Activated gamma-delta T cell treated with Interleukin-2 at 50 U/mL for 16 hours (primary cell): ENCODE measurements at places on chromosomes 11 and 22.
A peak's percentile ranks its signal among the peaks of the same experiment; 100 is the strongest.

DNA sequence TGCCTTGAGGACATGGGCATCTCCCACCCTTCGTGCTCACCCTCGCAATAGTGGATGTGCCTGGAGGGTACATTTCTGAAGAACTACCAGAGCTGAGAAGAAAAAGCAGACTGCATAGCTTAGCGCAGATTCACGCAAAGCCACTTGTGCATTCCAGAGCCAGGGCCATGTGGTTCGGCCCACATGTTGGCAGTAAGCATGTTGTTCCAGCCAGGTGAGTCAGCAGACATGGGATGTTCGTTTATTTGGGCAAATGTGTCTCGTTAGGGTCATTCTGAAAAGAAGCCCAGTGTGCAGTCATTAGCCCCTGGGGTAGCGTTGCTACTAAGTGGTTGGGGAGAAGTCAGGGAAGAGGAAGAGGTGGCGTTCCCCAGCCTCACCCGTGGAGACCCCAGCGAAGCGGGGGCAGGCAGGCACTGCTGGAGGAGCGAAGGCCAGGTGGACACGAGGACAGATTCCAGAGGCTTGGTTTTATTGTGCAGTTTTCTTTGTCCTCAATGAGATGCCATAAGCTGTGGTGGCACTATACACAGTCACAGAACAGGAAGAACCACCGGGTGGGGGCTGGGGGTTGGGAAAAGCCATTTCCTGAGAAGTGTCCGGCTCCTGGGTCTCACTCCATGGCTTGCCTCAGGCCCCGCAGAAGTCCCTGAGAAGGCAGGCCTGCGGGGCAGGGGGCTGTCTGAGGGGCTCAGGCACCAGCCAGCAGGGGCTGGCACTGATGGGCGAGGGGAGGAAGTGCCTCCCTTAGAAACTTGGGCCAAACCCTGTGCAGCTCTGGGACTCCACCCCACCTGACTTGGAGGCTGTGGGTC, 5.0 kb downstream of the THY1 start:
- DNase-seq = no peak

DNA sequence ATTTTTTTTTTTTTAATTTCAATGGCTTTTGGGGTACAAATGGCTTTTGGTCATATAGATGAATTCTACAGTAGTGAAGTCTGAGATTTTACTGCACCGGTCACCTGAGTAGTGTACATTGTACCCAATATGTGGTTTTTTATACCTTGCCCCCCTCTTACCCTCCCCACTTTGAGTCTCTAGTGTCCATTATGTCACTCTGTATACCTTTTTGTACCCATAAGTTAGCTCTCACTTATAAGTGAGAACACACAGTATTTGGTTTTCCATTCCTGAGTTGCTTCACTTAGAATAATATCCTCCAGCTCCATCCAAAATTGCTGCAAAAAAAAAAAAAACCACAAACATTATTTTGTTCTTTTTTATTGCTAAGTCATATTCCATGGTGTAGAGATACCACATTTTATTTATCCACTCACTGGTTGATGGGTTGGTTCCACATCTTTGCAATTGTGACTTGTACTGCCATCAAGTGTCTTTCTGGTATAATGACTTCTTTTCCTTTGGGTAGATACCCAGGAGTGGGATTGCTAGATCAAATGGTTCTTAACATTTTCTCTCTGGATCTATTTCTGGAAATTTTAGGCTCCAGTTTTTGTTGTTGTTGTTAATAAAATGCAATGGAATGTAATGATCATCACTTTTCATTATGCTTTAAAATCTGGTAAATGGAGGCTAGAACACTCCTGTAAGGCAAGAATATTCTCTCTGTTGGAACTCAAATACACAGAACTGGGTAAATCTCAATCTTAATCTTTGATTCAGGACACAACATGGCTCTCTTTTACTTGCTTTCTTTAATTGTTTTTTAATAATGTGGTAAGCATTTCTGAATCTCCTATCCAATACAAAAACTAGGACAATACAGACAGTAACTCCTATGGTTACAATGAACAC, 10.3 kb downstream of the NEAT1 start:
- no peak for DNase-seq

- no peak for DNase-seq
These were observed 32.6 kb upstream of the CRYBB3 start for GRCh38 chr22:25167082-25167481.

- no peak for DNase-seq
These were observed 232.9 kb downstream of the ETS1 start for GRCh38 chr11:128354476-128354875.

DNA sequence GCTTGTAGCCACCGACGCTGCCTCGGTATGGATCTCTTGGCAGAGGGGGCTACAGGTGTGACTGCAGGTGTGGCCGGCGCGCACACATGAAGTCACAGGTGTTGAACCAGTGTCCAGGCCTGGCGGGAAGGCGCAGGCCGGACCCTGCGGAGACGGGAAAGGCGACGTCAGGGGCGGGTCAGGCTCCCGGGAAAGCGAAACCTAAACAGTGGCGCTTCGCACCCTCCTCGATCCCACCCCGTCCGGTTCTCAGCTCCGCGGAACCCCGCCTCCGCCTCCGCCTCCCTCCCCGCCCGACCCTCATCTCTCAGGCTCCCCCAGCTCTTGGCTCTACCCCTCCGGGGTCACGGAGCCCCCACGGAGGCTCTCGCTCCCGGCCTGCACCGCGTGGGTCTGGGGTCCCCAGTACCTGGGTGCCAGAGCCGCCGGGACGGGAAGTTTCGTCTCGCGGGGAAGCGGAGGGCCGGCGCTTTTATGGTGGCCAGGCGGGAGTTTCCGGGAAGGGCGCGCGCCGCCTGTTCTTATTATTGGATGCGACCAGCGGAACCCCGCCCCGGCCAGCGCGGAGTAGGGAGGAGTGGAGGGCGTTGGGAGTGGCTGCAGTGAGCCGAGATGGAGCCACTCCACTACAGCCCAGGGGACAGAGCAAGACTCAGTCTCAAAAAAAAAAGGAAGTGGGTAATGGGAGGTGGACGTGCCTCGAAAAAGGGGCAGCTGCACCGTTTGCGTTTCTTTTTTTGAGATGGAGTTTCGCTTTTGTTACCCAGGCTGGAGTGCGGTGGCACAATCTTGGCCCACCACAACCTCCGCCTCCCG, at the start of gene IRF7:
Gene IRF7 (minus strand): TSS at position 447 of the 816 bp plus-strand sequence. CDS start 586 bp downstream, outside the sequence.
- peak; percentile 87 for DNase-seq
